ENCODE measurements at places on chromosomes 7 and 10. TPM values are rescaled to one million over a fixed set of nuclear protein-coding genes. Genes with fewer than 3 reads are reported as not detected.

The NUTM2A gene
- total RNA-seq: under 0.01 TPM

The TUBB8 gene
- not detected for total RNA-seq

DNA sequence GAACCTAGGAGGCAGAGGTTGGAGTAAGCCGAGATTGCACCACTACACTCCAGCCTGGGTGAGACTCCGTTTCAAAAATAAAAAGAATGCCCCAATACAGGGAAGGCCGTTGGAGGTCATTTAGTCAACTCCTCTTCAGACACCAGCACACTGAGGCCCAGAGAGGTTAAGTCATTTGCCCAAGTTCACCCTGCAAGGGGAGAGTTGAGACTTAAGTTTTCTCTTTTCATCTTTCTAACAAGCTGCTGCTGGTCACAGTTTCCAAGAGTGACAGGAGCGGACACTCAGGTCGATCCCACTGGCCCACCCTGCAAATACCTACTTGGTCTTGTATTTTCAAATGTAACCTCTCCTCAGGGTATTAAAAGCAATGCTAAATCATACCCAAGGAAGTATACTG lies 30.4 kb upstream of the VCL start:
- H3K4me1 ChIP-seq: peaks cover 22% of the 10 kb centered on the region
- no peak for DNase-seq
- H3K4me3 ChIP-seq: no peak overlapping the region
- peak overlapping the region; percentile 78 for H3K27ac ChIP-seq
- no peaks in the 10 kb centered on the region for H3K36me3 ChIP-seq
- H3K27me3 ChIP-seq: no peaks in the 10 kb centered on the region

- DNase-seq: no peak
- H3K4me3 ChIP-seq: no peak overlapping the region
- H3K27ac ChIP-seq: no peak overlapping the region
These were observed 404.7 kb downstream of the NEBL start for GRCh38 chr10:20492447-20492846.

All from IMR-90 (cell line).